ENCODE measurements at places on chromosomes 11 and 22.
A peak's percentile ranks its signal among the peaks of the same experiment; 100 is the strongest.

DNA sequence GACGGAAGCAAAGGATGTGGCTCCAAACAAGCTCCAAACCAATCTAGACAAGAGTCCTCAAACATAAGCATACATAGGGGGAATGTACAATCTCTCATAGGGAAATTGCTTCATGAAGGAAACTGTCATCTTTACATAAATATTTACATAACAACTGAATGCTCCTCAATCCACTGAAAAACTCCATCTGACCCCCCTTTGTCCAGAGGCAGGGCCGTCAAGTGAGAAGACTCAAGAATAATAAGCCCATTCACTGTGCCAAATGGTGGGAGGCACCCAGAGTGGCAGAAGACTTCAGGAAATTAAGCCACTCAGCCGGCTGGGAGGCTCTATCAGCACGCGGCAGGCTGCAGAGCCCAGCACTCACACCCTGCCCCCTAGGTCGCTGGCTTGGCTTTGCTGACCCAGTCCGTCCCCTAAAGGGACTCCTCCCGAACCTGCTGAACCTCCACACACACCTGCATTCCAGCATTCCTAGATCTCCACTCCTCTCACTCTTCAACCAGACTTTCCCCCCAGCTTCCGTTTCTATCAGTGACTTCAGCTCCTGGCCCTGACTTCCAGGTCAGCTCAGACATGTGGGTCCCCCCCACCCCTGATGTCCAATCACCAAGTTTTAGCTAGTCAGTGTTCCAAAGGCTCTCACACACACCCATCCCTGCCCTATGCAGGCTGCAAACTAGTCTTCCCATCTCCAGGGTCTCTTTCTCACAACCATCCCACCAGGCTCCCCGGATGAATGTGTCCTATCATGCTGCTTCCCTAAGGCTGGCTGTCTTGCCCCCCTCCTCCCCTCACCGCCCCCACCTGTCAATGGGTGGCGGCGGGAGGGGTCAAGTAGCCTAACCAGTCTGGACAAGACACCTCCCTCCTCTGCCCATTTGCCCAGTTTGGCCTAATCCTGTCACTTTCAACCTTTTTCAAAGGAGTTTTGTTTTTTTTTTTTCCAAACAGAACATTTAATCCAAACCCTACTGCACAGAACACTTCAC is 11.3 kb downstream of the VPS37C start:
- DNase-seq, result no peak

DNA sequence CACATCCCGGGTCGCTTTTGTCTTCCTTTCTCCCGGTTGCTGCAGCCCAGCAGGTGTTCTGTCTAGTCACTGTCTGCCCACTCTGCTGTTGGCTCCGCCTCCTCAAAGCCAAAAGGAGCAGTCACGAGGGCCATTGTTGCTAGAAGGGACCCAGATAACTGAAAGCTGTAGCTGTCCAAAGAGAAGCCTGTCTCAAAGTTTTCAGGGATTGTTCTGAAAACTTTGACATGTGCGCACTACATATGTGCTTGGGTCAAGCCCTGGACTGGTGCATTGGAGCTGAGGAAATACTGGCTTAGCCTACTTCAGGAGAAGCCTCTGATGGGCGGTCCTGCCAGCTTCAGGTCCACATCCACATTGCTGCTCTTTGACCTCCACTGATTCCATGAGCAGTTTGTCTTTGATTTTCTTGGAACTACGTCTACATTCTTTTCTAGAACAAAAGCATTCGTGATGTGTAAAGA is 8.8 kb upstream of the OR2AT4 start:
- DNase-seq, result no peak

- DNase-seq, result no peak
Observed at GRCh38 chr11:87425391-87425790, 387.7 kb downstream of the TMEM135 start.

DNA sequence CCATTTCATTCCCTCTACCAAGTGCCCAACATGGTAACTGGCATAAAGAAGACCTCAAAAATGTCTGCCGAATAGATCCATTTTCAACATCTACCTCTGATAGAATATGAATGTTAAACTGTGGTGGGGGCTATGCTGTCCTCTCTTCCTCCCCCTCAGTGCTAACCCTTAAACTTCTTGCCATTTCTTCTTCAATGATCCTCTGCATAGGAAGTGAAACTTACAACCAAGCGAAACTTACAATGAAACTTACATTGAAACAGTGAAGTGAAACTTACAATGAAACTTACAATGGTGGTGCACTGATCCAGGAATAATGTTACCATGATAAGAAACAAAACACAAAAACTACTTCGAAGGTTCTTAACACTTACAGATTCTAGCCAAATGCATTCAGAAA is 4.7 kb downstream of the RTCB start:
- no peak for DNase-seq

GRCh38 chr11:46603704-46604308 is 10.0 kb upstream of the AMBRA1 start:
- DNase-seq, result no peak

- DNase-seq, result peak; percentile 91
Observed at GRCh38 chr22:27196606-27197005, 539.2 kb downstream of the MIAT start.

DNA sequence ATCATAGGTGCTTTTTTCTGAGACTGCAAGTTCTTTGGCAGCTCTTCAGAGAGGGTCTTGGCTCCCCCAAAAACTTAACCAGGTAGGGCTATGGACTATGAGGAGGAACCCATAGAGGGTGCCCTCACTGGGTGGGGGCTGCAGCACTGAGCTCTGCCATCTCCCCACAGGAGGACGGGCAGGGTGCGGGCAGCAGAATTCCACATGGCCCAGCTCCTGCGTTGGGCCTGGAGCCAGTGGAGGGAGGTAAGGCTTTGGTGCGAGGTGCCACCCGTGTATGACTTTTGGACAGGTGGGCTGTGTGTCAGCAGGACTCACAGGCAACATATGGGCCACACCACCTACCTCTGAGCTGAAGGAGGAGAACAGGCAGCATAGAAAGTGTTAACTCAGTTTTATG is 58.4 kb downstream of the PISD start:
- DNase-seq, result no peak

DNA sequence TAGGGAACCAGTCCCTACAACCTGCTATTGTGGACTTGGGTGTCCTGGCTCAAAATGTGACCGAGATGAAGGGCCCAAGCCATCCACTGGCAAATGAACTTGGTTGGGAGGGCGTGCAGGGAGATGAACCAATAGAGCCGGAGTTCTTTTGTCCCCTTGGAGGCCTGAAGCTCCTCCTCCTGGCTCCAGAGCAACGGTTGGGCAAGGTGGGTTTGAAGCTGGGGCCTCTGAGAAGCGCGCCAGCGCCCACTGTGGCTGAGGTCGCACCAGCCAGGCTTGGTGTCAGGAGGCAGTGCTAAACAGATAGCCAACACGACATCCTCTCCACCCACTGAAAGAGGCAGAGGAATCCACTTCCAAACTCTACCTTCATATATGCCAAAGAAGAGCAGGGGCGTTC is 36.0 kb upstream of the PACSIN2 start:
- no peak for DNase-seq

DNA sequence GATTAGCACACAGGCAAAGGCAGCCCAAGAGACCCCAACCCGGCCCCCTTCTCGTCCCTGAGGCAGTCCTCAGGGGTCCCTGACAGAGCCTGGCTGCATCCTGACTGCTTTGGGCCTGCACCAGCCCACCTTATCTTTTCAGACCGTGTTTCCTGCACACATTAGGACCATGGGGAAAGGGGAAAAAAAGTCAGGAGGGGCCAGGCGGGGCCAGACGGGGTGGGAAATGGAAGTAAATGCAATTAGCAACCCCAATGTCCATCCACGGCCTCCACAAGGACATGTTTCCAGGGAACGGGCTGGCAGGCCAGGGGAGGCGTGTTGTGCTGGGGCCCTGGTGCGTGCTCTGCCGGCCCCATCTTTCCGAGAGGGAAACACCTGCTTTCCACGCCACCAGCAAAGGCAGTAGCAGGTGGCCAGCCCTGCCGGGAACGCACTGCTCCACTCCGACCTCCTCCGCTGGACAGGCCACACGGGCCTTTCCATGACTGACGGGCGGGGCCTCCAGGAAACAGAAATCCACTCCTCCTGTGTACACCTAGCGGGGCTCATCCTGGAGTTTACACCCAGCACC is 7.4 kb downstream of the EHD1 start:
- no peak for DNase-seq

DNA sequence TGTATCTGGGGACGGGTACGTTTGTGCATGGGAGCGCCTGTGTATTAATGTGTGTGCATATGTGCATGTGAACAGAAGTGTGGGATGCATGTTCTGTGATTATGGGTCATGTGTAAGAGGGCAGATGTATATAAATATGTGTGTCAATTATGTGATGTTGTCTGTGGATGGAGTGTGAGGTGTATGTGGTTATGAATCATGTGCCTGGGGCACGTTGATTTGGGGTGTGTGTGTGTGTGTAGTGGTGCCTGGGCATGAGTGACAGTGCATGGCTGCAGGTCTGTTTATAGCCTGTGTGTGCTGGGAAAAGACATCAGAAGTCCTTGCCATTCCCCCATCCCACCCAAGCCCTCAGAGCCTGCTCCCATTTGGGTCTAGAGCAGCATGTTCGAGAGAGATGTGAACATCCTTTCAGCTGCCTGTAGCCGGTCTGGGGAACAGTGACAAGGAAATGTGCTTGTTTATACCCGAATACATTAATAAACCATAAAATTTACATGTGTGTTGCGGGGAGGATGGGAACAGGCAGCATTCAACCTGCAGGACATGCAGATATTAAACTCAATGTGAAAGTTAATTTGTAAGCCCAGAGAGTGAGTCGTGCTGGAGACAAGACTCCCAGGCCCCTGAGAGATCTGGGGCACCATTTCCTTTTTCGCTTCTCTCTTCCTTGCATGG is 129.0 kb downstream of the NECTIN1 start:
- DNase-seq, result no peak

DNA sequence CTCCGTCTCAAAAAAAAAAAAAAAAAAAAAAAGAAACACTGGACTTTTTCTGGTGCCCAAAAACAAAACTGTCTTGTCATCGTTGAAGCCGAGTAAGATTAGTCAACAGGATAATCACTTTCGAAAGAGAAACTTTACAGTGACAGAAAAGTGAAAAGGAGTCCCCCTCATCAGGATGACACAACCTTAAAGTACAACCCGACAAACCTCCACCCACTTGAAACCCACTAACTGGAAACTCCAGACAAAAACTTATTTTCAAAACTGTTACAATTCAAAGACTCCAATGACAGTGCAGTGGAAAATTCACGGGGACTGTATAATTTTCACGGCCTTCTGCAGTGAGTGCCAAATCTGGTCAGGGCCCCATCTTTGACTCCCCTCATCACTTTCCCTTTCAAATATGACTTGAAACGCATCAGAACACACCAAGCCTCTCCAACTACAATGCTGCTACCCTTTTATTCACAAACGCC is 1.3 kb downstream of the DENND5A start:
- DNase-seq, result no peak

GRCh38 chr22:44431256-44431655 is 66.8 kb downstream of the RTL6 start:
- no peak for DNase-seq

DNA sequence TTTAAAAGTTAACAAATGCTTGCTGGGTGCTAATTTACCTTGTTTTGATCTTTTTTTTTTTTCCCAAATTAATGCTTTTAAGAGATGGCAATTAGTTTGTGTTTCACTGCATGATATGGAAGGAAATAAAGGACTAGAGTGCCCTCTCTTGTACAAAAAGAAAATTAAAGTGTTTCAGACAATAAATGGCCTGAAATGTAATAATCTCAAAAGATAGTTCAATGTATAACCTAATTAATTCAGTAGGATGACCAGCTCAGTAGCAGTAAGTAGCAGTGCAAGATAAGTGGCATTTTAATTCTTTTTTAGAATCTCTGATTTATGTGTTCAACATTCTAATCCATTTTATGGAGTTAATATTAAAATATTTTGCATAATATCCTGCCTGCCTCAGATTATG is 39.9 kb upstream of the MYO18B start:
- peak; percentile 66 for DNase-seq

DNA sequence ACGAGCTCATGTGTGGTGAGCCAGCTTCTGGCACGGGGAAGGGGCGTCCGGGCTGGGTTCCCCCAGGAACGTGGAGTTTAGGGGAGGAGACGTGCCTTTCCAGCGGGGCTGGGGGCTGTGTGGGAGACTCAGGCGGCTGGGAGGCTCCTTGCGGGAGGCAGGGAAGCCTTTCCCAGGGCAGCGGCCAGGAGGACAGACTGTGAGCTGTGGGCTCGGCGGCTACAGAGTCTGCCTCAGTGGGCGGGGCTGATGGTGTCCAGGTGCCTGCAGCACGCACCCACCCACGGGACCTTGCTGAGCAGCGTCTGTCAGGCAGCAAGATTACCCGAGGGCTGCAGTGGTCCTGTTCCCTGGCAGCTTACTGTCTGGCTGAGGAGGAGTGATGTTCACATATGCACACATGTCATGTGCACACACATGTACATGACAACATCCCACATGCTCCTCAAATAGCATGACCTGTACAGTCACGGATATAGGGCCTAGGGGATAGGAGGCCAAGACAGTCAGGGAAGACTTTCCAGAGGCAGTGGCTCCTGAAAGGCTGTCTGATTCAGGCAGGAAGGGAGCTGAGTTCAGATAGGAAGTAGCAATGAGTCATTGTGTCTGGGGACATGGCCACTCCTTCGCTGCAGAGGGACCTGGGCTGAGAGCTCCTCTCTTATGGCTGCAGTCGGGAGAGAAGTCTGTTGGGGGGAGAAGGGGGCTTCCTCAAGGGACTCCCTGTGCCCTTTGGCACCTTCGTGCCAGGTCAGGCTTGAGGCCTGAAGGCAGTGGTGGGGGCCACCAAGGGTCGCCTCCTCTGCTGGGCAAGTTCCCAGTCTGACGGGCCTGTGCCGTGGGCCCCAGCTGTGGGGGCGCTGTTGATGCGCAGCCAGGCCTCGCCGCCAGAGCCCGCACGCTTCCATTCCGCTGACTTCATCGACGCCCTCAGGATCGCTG is 23.3 kb upstream of the PPP6R3 start:
- no peak for DNase-seq

DNA sequence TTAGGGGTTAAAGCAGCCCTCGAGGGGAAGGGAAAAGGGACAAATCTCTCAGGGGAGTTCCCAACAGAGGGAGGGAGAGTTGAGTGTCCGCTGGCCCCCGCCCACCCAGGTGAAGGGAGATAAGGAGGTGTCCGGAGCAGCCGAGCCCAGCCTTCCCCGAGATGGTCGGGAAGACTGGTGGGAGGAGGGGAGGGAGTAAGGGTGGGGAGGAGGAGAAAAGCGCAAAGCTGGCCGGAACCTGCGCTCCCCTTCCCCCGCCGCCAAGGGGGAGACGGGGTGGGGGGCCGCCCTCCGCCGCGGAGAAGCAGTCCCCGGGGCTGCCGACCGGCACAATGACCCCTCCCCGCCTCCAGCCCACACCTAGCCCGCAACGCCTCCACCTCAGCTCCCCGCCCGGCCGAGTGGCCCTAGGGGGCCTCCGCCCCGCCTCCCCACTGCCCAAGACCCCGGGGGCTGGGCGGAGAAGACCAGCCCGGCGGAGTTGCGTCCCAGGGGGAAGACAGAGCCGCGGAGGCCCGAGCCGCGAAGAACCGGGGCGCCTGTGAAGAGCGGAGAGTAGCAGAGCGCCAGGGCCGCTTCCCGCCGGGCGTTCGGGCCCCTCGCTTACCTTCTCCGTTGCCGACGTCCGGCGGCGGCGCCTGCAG is 479 bp downstream of the RSF1 start:
- DNase-seq, result peak; percentile 83
